ENCODE measurements at places on chromosomes 2 and 18.

DNA sequence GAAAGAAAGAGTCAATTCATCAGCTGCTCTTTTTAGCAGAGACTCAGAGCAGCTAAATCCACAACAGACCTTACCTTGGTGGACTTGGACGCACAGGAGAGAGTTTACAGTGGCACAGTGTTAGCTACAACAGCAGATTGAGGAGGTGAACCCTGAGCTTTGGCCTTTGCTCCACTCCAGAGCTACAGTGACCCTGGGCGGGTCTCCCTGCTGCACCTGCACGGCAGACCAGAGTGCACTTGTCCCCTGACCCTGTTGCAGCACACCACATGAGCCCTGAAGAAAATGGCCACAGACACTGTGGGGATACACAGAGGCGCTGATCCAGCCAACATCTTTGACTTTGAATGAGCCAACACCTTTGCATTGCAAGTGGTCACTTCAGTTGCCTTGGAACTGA lies 11.0 kb downstream of the SLC19A3 start:
- DNase-seq = no peak

- DNase-seq = no peak
Measured at GRCh38 chr18:60145776-60146175, 226.8 kb downstream of the MC4R start.

GRCh38 chr2:51918113-51918512 lies 886.2 kb upstream of the NRXN1 start:
- DNase-seq = no peak

DNA sequence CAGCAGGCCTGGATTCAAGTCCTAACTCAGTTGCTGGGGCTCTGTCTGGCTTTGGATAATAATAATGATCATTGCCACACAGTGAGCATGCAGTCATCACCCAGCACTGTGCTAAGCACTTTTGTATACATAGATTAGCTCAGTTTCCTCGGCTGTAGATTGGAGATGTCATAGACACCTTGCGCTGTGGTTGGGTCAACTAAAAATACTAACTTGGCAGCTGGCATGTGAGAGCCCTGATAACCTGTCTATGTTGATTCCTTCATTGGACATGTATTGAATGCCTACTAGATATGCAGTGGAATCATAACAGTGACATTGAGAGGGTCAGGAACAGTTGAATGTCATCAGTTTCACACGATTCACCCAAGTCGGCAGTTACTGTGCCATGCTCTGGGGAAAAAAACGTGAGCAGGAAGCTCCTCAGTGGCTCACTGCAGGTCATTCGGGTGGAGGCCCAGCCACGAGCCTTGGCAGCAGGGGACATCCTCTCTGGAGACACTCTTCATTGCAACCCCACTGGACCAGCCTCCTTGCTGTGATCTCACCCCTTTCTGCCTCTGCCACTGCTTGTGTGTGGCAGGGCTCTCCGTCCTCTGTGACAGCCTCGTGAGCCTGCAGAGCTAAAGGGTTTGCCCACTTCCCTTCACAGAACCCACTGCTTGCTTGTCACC lies 85.3 kb downstream of the NPAS2 start:
- DNase-seq = no peak

DNA sequence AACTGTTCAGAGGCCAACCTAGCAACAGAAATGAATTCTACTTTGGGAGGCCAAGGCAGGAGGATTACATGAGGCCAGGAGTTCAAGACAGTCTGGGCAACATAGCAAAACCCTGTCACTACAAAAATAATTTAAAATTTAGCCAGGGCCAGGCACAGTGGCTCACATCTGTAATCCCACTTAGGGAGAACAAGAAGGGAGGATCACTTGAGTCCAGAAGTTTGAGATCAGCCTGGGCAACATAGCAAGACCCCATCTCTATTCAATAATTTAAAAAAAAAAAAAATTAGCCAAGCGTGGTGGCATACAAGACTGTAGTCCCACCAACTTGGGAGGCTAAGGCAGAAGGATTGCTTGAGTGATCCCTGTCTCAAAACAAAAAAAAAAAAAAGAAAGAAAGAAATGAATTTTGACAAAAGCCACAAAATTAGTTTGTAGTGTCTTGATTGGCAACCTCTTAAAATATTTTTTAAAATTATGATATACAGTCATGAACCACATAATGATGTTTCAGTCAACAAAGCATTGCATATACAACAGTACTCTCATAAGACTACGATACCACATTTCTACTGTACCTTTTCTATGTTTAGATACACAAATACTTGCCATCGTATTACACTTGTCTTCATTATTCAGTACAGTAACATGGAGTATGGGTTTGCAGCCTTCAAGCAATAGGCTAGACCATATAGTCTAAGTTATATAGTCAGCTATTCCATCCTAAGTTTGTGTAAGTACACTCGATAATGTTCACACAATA lies 130.7 kb downstream of the ZFP36L2 start:
- DNase-seq = no peak

GRCh38 chr2:216349366-216349765 lies 22.9 kb downstream of the MARCHF4 start:
- DNase-seq = no peak

GRCh38 chr2:233829193-233830110 lies 24.9 kb downstream of the HJURP start:
- no peak for DNase-seq

- DNase-seq = no peak
Measured at GRCh38 chr2:219406861-219407230, 11.3 kb upstream of the DES start.

DNA sequence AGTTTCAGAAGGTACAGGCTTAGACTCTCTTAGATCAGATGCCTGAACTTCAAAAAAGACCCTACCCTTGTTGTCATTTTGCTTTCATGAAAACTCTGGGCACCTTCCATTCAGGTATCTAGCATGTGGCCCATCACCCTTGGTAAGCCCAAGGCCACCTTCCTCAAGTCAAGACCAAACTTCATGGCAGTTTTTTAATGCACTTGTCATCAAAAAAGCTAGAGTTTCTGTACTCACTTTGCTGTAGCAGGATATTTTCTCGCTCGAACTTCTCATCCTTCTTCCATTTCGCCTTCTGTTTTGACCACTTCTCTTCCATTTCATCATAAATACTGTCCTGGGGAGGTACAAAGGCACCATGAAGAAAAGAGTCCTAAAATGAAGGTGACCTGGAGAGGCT lies 48.2 kb downstream of the FLACC1 start:
- no peak for DNase-seq

- DNase-seq = no peak
Measured at GRCh38 chr2:179669196-179669595, 192.2 kb downstream of the ZNF385B start.

- DNase-seq = no peak
Measured at GRCh38 chr18:44733069-44733753, 52.5 kb downstream of the SETBP1 start.

DNA sequence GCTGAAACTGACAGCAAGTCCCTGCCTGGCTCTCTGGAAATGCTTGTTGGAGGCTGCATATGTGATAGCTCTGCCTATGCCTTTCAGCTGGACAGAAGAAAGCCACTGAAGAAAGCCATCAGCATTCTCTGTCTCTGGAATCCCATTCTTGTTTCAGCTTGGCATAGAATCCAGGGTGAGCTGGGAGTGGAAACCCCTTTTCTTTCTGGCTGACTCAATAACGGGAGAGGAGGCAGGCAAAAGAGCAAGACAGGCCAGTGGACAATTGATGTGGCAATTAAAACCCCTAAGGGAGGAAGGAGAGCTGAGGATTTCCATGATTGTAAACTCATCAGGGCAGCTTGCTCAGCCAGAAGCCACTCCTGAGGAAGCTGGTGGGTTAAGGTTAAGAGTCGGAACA lies 208.1 kb downstream of the CLIP4 start:
- DNase-seq = no peak

DNA sequence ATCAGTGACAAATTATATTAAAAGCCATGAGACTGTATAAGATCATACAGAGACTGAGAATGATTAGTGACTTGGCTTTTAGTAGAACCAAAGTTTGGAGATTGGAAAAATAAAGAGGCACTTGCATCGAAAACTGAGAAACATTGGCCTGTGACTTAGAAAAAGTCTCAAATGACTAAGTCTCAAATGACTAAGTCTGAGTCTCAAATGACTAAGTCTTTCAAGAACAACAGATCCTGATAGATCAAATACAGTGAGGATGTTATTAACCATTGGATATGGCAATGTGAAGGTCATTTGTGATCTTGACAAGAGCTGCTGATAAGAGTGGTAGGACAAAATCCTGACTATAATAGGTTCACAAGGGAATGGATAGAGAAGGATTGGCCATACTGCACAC lies 135.5 kb upstream of the FANCL start:
- DNase-seq = no peak

GRCh38 chr2:56170504-56170903 lies 13.3 kb upstream of the CCDC85A start:
- no peak for DNase-seq

DNA sequence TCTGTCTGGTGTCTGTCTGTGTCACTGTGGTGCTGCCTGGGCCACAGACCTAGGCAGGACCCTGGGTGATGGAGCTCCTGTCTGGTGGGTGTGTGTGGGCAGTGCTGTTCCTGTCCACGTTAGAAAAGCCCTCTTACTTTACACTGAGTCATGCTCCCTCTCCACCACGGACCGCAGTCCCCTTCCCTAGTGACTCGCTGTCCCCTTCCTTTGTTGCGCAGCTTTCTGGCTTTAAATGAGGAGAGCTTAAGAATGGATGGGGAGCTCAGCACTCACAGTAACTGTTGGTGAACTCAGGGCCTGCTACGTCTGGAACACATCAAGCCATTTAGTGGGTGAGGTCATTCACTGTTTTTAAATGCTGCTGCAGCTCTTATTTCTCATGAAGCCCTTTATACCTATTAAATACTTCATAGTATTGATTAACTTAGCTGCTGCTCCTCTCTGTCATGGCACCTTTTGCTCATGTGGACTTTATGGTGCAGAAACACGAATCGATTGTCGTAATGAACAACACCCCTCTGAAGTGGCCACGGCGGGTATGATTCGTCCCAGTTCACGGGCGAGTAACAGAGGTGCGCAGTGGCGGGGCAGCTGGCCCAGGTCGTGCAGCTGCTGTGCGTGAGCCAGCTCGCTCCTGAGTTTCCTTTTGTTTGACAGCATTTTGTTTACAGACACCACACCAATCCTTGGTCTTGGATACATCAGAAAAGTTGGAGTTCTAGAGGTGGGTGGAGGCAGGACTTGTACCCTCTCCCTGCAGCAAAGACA lies 100.4 kb downstream of the LDLRAD4 start:
- DNase-seq = no peak

DNA sequence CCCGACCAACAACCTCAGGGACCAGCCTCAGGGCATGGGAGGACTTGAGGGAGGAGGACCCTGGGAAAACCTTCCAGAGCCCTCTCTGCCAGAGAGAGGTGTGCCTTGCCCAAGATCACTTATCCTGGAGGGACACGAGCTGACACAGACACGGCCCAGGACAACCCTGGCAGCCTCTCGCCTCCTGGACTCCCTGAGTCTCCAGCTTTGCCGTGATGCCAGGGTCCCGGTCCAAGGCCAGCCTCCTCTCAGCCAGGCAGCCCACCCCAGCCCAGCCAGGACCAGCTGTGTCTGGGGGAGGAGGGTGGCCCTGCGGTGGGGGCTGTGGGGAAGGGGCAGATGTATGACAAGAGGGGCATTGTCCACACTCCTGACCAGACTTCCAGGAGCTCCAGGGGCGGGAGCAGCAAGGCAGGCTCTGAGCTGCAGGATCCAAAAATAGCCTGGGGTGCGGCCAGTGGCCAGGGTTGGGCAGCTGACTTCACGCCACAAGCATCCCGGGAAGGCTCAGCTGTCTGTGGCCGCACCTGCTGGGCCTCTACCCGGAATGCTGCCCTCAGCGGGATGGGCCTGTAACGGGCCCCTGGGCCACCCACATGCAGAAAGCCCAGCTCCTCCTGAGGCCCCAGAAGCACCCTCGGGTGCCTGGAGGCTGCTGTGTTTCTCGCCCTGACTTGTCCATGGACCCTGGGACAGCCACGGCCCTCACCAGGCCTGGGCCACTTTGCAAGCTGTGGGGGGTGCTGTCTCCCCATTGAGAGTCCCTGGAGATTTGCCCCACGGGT lies 65.5 kb upstream of the GPC1 start:
- DNase-seq = peak; percentile 43

- no peak for DNase-seq
Measured at GRCh38 chr2:238924032-238924431, 76.1 kb downstream of the TWIST2 start.

DNA sequence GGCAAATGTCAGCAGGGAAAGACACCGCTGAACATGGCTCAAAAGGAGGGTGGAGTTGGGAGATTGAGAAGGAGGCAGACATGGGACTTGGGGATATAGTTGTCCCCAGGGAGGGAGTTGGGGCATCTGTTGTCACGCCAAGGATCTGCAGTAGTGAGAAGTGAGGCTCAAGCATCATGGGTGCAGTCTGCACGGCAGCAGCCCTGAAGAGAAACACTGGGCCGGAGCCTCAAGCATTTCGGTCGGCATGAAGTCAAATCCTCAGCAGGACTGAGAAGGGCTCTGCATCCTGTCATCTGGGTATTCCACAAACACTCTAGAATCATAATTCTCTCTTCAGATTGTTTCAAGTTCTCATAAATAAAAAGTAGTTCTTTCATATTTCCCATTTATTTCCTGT lies 132.7 kb upstream of the DAPL1 start:
- DNase-seq = no peak

- no peak for DNase-seq
Measured at GRCh38 chr2:121360566-121361300, 75.7 kb upstream of the TFCP2L1 start.
